Stimulated activated CD4-positive, alpha-beta T cell treated with anti-CD3 and anti-CD28 coated beads, Interleukin-15, amount 100 ng/mL, for 48 hours (primary cell): ENCODE measurements at places on chromosomes 5 and 9.
A peak's percentile ranks its signal among the peaks of the same experiment; 100 is the strongest.

- no peak for DNase-seq
Observed at GRCh38 chr5:134877159-134877558, 3.0 kb downstream of the TXNDC15 start.

- DNase-seq: no peak
Observed at GRCh38 chr5:116621599-116621998, 47.0 kb upstream of the SEMA6A start.

- DNase-seq: no peak
Observed at GRCh38 chr5:160312960-160313727, 780 bp upstream of the CCNJL start.

- no peak for DNase-seq
Observed at GRCh38 chr5:154284433-154284832, 93.9 kb downstream of the GALNT10 start.

DNA sequence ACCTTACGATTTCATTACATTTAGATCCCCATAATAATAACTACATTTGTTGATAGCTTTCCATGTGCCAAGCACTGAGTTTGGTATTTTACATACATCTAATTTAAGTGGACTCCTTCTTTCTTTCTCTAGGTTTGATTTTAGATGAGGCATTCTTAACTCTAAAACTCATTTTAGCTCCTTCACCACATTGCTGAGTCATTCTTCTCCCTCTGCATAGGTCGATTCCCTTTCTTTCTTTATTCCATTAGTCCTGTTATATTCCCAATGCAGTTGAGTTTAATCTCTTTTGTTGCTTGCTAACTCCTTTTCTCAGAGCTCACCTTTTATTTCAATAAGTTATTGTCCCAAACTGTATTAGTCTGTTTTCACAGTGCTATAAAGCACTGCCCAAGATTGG is 329.8 kb downstream of the TAF11L14 start:
- no peak for DNase-seq

- no peak for DNase-seq
Observed at GRCh38 chr5:122311961-122312590, at the start of gene SNCAIP. Gene SNCAIP, plus strand, starts transcription at chr5:122312237. Its CDS starts 78,898 bp downstream, at chr5:122391135.

DNA sequence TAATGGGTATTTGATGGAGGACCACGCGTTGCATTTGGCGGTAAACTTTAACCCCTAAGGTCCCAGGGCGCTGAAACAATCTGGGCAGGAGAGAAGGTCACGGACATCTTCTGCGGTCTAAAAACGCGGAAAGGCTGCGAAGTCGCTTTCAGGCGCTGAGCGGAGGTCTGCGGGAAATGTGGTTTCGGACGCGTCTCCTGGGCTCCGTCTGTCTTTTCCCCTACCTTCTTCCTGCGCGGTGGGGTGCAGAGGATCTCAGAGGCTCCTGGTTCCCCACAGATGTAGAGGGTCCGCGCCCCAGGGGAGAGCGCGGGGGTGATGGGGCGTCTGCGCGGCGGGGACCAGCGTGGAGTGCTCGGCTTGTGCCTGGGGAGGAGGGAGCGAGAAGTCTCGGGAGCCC is 58.4 kb downstream of the ZNF510 start:
- no peak for DNase-seq

- no peak for DNase-seq
Observed at GRCh38 chr9:122236681-122237080, 7.9 kb upstream of the LHX6 start.

GRCh38 chr5:62538017-62538942 is 40.3 kb upstream of the LRRC70 start:
- DNase-seq: peak; percentile 3

DNA sequence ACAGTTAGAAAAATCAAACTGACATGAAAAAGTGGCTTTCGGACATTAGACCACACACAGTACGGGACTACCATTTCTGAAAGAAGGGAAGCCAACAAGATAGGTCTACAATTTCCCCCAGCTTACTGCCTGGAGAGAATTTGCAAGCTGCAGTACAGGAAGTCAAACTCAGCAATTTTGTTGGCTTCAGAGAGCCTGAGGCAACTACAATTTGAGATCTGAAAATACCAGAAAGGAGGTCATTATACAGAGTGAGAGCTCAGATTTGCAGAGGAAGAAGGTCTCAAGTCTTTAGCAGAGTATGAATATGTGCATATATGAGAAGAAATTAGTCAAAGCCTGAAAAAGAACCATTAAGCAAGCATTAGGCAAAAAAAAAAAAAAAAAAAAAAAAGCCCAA is 83.0 kb downstream of the OXCT1 start:
- no peak for DNase-seq

DNA sequence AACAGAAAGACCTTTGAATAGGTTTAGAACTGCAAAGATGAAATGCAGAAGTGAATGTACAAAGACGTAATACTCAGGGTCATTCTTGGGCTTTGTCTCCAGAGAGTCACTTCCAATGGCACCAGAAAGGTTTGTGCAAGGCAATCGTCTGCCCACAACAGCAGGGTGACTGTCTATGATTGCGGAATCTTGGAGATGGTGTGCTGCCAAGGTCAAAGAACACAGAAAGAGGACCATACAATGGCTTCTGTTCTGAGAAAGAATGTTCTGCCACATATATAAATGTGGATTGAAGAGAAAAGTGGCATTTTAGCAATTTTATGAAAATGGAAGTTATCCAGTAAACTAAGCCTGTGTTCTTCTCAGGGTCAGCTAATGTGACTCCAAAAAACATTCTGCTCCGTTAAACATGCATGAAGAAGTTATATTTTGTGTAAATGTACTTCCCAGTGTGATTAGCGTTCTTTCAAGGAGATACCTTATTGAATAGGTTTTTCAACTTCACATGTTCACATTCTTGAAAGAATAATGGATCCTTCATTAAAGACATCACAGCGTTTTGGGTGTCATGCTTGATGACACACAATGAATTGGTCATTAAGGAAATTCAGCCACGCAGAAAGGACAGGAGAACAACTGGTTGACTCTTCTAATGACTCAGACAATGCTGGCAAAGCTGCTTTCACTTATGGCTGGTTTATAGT is 73.4 kb upstream of the CDH6 start:
- no peak for DNase-seq

DNA sequence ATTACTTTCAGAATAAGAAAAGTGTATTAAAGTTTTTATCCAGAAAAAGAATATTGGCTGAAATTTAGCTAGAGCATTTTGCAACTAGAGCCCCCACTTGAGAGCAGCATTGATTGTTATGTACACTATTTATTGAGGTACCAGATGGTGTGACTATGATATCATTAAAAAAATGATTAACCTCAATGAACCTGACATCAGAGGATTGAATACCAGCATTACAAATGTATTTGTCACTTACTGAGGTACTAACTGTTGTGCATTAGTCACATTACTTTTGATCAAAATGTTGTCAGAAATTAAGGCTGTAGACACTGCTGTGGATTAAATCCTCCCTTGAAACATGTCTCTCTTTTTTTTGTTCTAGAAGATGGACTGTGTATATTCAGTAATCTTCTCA is 127.8 kb upstream of the DHFR start:
- no peak for DNase-seq

DNA sequence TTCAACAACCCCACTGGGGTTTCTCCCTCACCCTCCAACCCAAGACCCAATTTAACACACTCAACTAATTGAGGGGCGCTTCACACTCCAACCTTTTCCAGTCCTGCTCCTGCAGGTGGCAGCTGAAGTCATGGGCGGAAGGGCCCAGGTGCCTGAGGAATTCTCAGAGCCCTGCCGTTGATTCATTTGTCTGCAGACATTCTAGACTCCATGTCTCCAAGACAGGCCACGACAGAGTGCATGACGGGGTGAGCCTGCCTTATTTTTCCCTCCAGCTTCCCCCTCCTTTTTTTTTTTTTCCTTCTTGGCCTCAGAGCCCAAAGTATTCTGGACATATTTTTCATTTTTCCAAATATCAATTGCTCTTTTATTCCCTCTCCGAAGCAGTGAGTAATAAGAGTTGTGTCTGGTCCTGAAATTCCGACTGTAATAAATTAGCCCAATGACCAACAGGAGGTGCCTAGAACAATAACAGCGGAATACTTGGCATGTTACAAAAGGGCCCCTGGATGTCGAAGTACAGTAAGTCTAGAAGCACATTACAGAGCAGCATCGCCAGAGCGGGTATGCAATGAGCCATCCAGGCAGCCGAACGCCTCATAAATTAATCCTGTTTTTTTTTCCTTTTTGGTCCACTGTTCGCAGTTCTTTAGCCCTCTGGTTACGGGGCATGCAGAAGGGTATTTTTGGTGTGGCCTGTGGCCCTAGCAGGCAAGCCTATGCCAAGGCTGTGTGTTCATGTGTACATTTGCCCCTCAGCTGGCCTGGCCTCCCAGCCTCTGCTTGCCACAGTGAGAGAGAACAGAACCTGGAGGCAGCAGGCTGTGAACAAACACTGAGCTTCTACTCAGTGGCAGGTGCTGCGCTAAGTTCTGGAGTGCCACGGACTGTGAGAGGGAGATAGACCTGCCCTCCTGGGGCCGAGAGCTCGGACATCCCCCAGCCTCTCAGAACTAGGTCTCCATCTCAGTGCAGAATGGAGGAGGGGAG is 8.6 kb upstream of the SMIM23 start:
- no peak for DNase-seq

DNA sequence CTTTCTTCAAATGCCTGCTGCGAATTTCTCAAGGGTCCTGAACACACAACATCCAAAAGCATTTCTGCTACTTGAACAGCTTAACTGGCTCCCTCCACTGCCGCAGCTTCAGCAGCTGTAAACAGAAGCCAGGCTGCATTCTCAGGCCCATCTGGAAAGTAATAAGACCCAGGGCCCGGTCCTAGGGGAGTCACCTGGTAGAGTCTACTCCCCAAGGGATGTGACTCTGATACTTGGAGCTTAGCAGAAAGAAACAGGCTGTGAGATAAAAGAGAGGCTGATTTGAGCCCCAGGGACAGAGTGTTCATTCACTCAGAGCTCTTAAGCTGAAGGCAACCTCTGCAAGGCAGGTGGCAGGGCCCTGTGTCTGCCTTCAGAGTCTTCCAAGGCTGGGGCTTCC is 356.8 kb downstream of the SPOCK1 start:
- no peak for DNase-seq

DNA sequence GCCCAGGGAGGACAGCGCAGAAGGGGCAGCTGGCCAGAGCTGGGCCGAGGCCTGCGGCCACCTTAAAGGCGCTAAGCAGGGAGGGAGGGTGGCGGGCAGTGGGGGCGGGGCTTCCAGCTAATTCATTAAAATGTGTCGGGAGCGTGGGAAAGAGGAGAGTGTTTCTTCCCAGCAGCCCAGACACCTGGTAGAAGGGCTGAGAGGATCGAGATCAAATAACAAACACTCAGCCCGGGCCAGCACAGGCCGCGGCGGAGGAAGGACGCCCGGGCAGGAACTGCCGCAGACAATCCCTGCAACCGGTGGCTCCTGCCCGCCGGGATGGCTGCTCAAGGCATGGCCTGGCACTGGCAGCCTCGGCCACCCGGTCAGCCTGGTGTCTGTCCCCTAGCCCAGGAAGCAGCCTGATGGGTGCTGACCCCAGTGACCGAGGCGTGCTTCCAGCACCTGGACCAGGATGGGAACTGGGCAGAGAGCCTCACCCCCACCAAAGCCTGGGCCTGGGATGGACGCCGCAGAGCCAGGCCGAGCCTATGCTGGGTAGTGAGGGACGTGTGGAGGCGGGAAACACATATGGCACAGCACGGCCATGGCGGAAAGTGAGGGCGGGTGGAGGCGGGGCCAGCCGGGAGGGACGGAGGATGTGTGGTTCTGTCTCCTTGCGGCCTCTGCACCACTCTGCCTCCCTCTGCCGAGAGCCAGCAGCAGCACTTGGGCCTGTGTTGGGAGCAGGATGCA is 3.2 kb upstream of the NRARP start:
- peak; percentile 61 for DNase-seq

GRCh38 chr5:133895979-133896845 is 72.2 kb downstream of the C5orf15 start:
- no peak for DNase-seq

- no peak for DNase-seq
Observed at GRCh38 chr9:80934095-80934494, 755.3 kb downstream of the TLE1 start.

- DNase-seq: no peak
Observed at GRCh38 chr9:132833550-132834121, 44.4 kb downstream of the AK8 start.

DNA sequence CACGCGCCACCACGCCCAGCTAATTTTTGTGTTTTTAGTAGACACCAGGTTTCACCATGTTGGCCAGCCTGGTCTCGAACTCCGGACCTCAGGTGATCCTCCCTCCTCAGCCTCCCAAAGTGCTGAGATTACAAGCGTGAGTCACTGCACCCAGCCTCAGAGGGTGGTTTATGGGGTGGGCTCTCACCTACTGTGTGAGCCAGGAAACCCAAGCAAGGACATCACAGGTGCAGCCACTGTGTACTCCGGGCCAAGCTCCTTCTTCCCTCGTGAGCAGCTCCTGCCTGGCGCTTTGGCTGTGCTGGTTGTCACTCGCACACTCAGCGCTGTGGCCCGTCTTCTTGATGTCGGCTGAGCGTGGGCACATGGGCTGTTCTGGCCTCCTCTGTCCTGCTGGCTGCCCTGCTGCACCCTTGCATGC is 70.1 kb downstream of the WNK2 start:
- DNase-seq: no peak

GRCh38 chr9:91101611-91102168 is 260.0 kb downstream of the AUH start:
- DNase-seq: peak; percentile 86

DNA sequence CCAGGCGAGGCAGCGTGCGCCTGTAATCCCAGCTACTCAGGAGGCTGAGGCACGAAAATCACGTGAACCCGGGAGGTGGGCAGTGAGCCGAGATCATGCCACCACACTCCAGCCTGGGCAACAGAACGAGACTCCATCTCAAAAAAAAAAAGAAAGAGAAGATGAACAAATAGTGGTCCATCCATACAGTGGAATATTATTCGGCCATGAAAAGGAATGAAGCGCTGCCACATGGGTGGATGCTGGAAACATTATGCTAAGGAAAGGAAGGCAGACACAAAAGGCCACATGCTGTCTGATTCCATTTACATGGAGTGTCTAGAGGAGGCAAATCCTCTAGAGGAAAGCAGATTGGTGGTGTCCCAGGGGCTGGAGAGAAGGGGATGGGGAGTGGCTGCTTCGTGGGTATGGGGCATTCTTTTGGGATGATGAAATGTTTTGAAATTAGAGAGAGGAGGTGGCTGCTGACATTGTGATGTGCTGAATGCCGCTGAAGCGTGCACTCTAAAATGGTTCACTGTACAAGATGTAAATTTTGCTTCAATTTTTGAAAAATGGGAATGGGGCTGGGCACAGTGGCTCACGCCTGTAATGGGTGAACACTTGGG is 17.0 kb downstream of the PLPP7 start:
- no peak for DNase-seq

DNA sequence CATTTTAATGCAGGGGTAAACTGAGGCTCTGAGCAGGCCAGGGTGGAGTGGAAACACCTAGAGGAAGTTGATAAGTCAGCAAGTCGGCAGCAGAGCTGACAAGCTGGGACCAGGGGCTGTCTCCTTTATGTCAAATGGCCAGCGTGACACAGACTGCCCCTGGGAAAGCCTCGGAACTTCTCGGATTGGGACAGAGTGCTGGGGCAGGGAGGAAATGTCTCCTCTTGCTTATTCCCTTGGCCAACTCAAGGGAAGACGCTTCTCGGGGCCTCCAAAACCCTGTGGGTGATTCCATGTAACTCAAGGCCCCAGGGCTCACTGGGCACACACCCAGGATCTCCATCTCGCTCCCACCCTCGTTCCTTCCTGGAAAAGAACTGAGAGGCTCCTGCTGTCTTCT is 25.4 kb upstream of the ANXA6 start:
- DNase-seq: no peak
